EL (cell line): ENCODE measurements at places on chromosomes 6 and 20.
A peak's percentile ranks its signal among the peaks of the same experiment; 100 is the strongest.

DNA sequence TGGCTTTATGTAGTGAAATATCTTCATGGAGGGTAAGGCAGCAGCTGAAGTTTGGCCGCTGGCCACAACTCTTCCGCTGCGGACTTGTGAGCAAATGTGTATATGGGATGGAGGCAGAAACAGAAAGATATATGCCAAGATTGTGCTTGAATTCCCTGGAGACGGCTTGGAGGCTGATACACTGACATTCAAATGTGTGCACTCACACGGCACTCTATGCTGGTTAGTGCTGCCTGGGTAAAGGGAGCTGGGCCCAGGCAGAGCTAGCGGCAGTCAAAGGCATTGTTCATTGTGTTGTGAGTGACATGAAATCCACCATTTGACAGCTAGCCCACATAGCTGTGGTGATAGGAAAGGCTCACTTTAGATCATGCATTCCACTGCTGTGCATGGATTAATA, 202.7 kb downstream of the CLIC5 start:
- DNase-seq: no peak

GRCh38 chr20:31669876-31670275, 32.2 kb downstream of the COX4I2 start:
- no peak for DNase-seq

DNA sequence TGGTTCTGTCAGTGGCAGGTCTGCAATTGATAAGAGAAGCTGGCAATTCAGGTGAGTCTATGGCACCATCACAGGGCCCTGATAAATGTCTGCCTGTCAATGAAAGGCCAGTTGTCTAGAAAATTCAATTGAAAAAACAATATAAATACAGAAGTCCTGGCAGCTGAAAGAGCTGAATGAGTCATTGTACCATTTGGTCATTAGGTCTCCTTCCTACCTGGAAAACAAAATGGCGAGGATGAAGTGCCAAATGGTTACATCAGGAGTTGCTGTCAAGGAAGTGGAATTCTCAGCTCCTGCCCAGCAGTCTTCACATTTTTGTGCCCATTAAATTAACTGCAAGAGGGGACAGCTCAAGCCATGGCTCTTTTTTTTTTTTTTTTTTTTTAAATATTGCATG, 37.7 kb downstream of the PEX7 start:
- DNase-seq: no peak

DNA sequence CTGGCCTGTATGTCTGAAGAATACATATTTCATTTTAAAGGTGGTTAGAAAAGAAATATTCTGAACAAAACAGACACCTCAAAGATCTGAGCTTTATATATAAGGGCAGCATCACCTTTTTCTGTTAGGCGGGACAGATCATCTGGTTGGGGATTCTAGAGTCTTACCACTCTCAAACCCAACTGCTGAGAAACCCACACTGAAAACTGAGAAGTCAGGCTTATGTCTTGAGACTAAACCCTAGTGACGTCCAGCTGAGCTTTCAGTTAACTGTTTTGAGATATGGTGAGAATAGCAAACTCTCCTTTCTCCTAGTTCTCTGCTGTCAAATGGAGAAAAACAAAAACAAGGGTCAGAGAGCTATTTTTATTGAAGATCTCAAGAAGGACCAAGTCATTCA, 63.7 kb upstream of the CCN6 start:
- DNase-seq: no peak

GRCh38 chr6:154721460-154721859, 11.8 kb upstream of the SCAF8 start:
- peak; percentile 93 for DNase-seq

DNA sequence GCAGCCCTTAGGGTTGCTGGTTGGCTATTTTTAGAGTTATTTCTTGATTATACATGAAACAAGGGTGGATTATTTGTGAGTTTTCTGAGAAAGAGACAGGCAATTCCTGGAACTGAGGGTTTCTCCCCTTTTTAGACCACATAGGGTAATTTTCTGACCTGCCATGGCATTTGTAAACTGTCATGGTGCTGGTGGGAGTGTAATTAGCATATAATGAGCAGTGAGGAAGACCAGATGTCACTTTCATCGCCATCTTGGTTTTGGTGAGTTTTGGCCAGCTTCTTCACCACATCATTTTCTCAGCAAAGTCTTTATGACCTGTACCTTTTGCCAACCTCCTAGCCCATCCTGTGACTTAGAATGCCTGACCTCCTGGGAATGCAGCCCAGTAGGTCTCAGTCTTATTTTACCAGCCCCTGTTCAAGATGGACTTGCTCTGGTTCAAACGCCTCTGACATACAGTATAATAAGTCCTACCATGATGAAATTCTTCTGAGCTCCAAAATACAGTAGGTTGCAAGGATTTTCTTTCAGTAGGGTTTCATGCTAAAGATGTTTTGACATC, 117.1 kb downstream of the ISM1 start:
- DNase-seq: no peak

- DNase-seq: peak; percentile 59
Observed at GRCh38 chr6:2103765-2104523, 141.5 kb downstream of the GMDS start.

DNA sequence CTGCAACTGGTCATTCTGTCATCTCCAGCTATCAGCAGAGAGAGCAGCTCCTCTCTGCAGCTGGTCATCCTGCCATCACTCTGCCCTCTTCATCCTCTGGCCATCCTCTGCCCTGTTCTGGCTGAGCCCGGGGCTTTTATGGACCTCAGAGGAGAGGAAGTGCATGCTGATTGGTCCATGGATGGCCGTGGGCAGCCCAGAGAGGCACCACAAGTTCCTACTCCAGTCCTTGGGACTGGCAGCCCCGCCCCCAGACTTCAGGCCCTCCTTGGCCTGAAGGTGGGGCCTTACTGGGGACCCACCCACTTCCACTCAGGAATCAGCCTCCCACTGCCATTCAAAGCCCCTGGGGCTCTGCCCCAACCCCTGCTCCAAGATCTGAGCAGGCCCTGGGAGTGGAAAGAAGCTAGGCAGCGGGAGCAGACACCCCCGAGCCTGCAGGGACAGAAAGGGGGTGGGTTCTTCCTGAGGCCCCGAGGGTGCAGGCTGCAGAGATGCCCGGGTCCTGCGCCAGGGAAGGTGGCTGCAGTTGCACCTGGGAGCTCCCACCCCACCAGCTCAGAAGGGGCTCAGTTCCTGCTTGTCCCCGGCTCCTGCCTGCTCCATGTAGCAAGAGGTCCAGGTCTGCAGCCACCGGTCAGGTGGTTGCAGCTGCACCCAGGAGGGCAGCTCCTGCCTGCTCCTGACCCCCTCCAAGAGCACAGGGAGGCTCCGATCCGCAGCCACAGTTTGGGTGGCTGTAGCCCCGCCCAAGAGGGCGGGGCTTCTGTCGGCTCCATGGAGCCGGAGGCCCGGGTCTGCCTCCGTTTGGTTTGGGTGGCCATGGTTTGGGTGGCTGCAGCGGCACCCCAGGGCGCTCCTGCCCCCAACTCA, 34.1 kb upstream of the HMGA1 start:
- no peak for DNase-seq

GRCh38 chr6:132832891-132833290, 18.5 kb downstream of the RPS12 start:
- no peak for DNase-seq

- DNase-seq: no peak
Observed at GRCh38 chr6:119158057-119158848, 79.8 kb upstream of the FAM184A start.

- peak; percentile 80 for DNase-seq
Observed at GRCh38 chr20:37534401-37535157, 6.9 kb upstream of the BLCAP start.

GRCh38 chr20:25073544-25073943, 8.4 kb downstream of the VSX1 start:
- no peak for DNase-seq

DNA sequence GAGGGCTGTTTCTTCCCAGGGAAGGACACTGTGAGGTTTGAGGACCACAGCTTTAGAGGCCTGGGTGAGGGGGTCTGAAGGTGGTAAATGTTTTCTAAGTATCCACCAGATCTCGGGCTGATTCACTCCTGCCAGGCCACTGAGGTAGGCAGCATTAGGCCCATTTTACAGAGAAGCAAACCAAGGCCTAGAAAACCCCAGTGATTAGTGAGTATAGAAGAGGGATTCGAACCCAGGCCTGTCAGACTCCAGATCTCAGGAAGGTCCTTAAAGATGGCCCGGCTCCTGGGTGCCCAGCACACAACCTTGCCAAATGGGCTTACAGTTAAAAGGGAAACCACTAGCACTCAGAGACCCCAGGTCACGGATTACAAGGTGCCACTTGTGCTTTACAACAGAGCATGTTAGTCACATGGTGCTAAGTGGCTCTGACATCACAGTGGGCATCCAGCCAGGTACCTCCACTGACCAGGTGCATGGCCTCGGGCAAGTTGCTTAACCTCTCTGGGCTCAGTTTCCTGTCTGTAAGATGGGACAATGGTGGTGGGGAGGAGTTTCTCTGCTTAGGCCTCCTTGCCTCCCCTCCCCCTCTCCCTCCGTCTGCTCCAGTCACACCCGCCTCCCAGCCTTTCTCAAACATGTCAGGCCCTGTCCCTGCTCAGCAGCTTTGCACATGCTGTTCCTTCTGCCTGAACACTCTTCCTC, 18.8 kb upstream of the SIRPA start:
- no peak for DNase-seq

GRCh38 chr6:72042088-72042487, 155.7 kb downstream of the RIMS1 start:
- no peak for DNase-seq

DNA sequence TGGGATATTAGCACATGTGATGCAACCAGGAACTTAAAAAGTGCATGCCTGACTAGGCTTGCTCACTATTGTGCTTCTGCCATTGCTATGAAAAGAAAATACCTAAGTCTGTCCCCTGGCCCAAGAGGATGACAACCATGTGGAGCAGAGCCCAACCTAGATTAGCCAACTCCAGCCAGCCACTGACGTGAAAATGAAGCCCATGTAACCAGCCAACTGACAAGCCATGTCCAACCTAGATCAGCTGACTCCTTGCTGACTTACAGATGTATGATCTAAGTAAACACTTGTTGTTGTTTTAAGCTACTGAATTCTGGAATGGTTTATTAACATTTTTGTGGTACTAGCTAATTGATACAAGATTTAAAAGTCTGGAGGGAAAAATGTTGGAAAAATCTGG, 47.5 kb downstream of the PIGU start:
- no peak for DNase-seq

DNA sequence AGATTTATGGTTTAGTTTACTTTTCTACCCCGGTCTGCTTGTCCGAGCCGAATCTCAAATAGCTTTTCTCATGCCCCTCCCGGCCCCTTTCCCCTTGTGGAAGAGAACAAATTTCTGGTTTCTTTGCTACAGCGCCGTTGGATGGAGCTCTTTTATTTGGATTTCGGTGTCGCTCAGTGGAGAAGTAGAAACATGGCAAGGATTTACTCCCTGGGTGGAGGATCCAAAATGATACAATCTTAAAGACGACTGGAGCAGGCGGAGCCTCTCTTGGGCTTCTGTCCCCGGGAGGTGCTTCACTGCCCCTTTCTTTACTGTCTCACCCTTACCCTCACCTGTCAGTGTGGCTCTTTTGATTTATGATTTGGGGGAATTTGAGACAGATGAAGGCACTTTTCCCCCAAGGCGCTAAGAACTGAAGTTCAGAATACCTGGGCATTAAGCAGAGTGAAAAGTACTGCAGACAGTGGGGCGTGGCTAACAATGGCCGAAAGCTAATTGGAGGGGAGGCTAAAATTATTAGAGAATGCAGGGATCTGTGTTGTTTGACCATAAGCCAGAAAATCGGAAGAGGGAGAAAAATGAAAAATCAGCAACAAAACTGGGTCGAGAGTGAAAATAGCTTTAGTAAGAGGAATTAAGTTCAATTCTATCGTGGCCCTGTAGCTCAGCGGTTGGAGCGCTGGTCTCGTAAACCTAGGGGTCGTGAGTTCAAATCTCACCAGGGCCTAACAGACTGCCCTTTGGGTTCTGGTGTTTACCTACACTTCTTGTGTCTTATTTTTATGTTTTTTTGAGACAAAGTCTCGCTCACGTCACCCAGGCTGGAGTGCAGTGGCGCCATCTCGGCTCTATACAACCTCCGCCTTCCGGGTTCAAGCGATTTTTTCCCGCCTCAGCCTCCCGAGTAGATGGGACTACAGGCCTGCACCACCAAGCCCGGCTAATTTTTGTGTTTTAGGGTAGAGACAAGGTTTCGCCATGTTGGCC, 145.1 kb upstream of the ZNF184 start:
- DNase-seq: peak; percentile 63

GRCh38 chr6:1604158-1605003, 5.3 kb upstream of the FOXC1 start:
- DNase-seq: peak; percentile 68

DNA sequence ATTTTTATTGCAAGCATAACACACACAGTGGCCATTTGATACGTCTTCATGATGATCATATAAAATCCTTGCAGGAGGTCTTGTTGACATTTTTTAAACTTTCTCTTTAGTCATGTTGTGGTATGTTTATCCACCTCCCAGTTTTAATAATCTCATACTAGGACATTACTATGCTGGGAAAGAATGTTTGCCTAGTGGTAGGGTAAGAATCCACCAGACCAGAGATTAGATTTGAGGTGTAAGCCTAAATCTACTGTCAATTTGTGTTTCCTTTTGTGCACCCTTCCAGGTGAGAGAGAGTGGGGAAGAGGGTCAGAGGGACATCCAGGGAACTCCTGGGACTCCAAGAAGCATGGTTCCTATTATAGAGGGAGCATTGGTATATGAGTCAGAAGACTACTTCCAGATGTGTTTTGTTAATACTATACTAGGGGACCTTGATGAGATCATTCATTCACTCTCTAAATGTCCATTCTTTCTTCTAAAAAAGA, 298.3 kb upstream of the SASH1 start:
- DNase-seq: peak; percentile 43

- peak; percentile 27 for DNase-seq
Observed at GRCh38 chr20:51803148-51803854, 980 bp upstream of the SALL4 start.

- no peak for DNase-seq
Observed at GRCh38 chr6:118700531-118700930, 49.1 kb upstream of the CEP85L start.

GRCh38 chr6:62971976-62972658, 239.2 kb upstream of the FKBP1C start:
- no peak for DNase-seq

GRCh38 chr6:125793280-125793679, 2.5 kb downstream of the NCOA7 start:
- no peak for DNase-seq

DNA sequence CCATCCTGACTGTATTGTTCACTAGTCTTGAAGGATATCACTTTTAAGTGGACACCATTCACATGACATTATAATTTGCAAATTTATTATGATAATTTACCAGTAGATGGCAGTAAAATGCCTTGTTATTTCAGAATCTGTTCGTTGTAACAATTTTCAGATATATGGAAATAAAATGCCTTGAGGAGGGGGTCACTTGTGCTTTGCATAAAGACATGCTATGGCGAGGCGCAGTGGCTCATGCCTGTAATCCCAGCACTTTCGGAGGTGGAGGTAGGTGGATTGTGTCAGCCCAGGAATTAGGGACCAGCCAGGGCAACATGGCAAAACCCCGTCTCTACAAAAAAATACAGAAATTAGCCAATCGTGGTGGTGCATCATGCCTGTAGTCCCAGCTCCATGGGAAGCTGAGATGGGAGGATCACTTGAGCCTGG, 9.0 kb upstream of the NCOA6 start:
- DNase-seq: peak; percentile 42
